ENCODE measurements at places on chromosomes 16 and 17.

GRCh38 chr16:1991135-1991551 is 1.4 kb downstream of the SYNGR3 start:
- no peak for DNase-seq

GRCh38 chr17:82583720-82584234 is 64.2 kb downstream of the FOXK2 start:
- no peak for DNase-seq

DNA sequence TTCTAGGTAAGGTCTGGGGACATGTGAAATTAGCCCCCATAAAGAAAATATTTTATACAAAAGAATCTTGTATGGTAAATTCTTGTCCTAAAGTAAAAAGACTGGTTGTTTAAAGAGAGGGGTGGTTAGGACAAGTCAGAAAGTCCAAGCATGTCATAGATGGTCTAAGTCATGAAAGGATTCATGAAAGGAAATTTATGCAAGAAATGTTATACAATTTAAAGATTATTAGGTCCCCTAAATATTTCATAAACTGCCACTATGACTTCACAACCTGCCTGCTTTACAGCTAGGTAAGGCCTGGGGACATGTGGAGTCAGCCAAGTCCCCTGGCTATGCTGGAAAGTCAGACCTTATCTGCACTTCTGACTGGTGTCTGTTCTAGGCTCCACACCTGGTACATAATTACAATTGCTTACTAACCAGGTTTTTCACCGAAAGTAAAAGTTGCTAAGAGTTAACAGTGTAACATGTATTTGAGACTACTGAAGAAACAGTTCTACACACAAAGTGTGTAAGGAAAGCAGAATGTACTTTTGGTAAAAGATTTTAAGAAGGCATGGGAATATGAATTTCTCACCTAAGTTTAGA is 17.0 kb downstream of the N4BP1 start:
- no peak for DNase-seq

- no peak for DNase-seq
Observed at GRCh38 chr17:6355196-6355595, 79.7 kb downstream of the AIPL1 start.

GRCh38 chr17:69501591-69502468 is 87.3 kb downstream of the MAP2K6 start:
- peak; percentile 89 for DNase-seq

DNA sequence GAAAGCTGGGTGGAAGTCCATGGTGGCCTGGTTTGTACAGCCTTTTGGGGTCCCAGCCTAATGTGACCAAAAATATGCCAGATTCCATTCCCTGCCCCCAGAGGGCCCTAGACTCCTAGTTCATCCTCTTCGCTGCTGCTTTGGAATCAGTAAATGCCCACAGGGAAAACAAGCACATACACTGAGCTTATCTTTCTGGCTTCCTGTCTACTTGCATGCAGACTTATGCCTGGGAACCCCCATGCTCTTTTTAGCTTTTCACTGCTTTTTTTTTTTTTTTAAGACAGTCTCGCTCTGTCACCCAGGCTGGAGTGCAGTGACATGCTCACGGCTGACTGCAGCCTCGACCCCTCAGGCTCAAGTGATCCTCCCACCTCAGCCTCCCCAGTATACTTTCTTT is 6.2 kb upstream of the CD300LG start:
- peak; percentile 28 for DNase-seq

- no peak for DNase-seq
Observed at GRCh38 chr16:89048090-89048725, 45.4 kb upstream of the ACSF3 start.

- no peak for DNase-seq
Observed at GRCh38 chr16:73019457-73020362, 28.2 kb downstream of the ZFHX3 start.

GRCh38 chr16:88967830-88968588 is 9.0 kb downstream of the CBFA2T3 start:
- DNase-seq, result no peak

GRCh38 chr16:89005201-89006035 is 28.4 kb upstream of the CBFA2T3 start:
- no peak for DNase-seq

- peak; percentile 19 for DNase-seq
Observed at GRCh38 chr17:76075364-76076145, 974 bp downstream of the GALR2 start.

DNA sequence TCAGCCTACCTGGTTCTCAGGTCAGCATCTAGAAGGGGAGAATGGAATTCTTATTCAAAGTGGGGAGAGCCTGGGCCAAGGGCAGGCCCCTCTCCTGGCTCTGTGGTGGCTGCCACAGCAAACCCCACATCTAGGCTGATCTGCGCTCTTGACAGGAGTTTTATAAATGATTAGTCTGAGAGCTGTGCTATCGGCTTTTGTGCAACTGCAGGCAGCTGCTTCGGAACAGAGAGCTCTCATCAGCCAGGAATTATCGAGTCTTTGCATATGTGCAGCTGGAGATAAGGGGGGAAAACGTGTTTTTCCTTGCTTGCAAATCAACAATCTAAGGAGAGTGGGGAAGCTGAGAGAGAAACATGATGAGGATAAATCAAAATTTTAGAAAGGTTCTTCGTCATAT is 91.7 kb downstream of the HS3ST3A1 start:
- no peak for DNase-seq

- no peak for DNase-seq
Observed at GRCh38 chr17:72192800-72193192, 72.0 kb downstream of the SOX9 start.

DNA sequence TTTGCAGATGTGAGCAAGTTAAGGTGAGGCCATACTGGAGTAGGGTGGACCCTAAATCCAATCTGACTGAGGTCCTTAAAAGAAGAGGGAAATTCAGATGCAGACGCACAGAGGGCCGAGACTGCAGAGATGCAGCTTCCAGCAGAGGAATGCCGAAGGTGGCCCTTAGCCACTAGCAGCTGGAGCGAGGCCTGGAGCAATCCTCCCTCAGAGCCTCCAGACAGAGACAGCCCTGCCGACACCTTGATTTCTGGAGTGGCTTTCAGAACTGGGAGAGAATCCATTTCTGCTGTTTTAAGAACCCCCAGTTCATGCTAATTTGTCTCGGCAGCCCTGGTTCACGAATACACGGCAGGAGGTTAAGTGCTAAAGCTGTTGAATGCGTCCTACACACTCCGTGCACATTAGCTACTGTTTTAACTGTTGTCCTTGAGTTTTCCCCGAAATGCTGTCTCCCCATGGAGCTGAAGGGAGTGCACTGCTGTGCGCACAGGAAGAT is 135.5 kb downstream of the IRF8 start:
- no peak for DNase-seq

GRCh38 chr16:19555938-19556771 is 652 bp downstream of the VPS35L start:
- DNase-seq, result no peak

DNA sequence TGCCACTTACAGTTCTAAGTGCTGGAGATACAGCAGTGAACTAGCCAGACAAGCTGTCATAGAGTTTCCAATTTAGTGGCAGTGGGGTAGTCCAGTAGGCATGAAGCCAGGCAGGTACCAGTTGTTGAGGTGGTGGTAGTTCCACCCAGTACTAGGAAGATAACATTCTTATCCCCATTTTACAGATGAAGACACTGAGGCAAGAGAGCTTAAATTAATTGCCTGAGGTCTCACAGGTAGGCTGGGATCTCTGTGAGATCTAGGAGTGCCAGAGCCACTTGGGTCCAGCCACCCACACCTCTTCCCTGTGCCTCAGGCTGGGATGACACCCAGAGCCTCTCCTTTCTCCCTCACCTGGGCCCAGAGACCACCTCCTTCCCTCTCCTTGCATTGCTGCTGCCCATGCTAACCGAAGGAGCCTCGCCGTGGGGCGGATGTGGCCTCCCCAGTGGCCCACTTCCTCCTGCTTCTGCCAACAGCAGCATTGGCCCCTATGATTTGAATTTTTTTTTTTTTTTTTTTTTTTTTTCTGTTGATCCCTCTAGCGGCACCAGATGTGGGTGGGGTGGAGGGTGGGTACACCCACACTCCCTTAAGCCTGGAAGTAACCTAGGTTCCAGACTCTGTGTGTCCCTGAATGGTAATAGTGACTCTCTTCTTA is 114.0 kb downstream of the PRKCB start:
- DNase-seq, result no peak

GRCh38 chr16:82630219-82630618 is 3.5 kb downstream of the CDH13 start:
- no peak for DNase-seq

- DNase-seq, result no peak
Observed at GRCh38 chr17:55598495-55598894, 87.2 kb upstream of the SMIM36 start.

DNA sequence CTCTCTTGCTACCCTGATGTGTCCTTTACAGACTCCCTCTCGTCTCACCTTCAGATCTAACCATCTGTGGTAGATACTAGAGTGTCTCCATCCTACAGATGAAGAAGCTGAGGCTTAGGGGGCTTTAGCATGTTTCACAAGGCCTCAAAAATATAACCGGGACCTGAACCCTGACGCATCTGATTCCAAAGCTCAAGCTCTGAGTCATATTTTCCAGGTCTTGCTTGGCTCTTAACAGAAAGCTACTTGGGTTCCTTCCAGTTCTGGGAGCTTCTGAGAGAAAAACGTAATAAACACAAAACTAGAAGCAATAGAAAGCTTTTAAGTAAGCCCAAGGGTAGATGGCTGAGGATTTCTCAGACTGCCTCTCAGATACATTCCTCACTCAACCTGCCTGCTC is 224.3 kb upstream of the EEF2KMT start:
- no peak for DNase-seq

DNA sequence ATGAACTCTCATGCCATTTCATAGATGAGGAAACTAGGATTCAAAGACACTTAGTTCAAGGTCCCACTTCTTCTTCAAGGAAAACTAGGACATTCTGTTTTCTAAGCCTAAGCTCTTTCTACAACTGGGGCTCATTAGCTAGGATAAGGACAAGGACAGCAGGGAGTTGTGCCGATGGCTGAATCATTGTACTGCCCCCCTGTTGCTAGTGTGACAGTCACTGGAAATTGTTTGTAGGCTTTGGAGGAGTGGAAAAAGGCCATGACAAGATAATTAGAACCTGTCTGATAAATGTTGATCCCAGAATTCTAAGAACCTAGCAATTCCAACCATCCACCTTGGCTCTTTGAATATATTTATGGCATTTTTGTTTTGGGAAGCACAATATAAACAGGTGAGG is 445.7 kb downstream of the CDH8 start:
- DNase-seq, result no peak

DNA sequence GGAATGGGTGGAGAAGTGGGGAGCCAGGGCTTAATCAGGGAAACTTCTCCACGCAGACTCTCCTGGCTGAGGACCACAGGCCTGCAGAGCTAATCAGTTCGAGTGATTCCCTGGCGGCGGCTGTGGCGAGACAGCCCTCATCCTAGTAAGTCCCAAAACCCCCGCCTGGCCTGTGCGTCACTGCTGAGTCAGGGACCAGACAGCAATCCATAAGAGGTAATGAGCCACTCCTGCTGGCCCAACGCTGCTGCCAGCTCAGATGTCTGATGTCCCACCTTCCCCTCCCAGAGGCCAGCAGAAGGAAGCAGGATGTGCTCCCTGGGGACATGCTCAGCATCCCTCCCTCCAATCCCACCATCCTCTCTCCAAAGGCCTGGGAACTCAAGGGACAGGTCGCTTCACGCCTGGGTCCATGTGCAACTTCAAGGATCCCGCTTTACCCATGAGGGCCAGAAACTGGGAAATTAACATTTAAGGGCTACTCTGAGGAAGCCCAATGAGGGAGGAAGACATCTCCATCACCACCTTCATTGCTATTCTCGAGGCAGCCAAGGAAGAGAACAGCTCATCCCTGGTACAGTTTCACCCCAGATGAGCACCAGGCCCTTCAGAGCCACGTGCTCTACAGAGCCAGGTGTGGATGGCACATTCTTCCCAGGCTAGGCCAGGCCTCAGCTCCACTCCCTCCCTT is 7.9 kb downstream of the ACLY start:
- no peak for DNase-seq

- DNase-seq, result no peak
Observed at GRCh38 chr17:20791626-20792025, 212.1 kb downstream of the CDRT15L2 start.

GRCh38 chr16:740459-740763 is 386 bp downstream of the CIAO3 start:
- DNase-seq, result no peak

GRCh38 chr17:4559139-4559791 is 1.1 kb downstream of the GGT6 start:
- peak; percentile 24 for DNase-seq

- DNase-seq, result no peak
Observed at GRCh38 chr17:78705071-78705470, 77.0 kb downstream of the CYTH1 start.

- DNase-seq, result no peak
Observed at GRCh38 chr16:25580041-25580440, 111.7 kb upstream of the HS3ST4 start.

GRCh38 chr16:85757341-85757822 is 6.5 kb upstream of the C16orf74 start:
- DNase-seq, result no peak

DNA sequence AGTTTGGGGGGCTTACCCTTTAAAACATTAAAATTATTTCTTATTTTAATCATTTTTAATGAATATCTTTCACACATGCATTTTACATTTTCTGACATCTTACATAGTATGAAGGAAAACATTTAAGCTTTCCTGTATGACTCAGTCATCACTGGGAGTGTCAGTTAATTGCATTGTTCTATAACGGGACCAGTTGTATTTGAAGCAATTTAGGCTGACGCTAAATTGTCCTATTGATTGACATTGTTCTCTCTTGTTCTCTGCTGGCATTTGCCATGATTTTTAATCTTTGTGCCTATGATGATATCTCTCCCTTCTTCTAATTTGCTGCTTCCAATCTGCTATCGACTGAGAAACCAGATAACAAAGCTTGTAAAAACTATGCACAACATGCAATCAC is 190.5 kb upstream of the PIRT start:
- DNase-seq, result no peak

GRCh38 chr16:7979448-7980132 is 610.7 kb downstream of the TMEM114 start:
- DNase-seq, result no peak

- no peak for DNase-seq
Observed at GRCh38 chr16:5560084-5560483, 462.5 kb upstream of the EEF2KMT start.

GRCh38 chr16:13176711-13177110 is 275.3 kb downstream of the SHISA9 start:
- DNase-seq, result no peak

- DNase-seq, result no peak
Observed at GRCh38 chr17:63276821-63277220, 169.3 kb downstream of the CYB561 start.

- no peak for DNase-seq
Observed at GRCh38 chr16:89115216-89115861, 21.7 kb downstream of the ACSF3 start.

GRCh38 chr17:55530064-55530463 is 18.8 kb upstream of the SMIM36 start:
- DNase-seq, result no peak

DNA sequence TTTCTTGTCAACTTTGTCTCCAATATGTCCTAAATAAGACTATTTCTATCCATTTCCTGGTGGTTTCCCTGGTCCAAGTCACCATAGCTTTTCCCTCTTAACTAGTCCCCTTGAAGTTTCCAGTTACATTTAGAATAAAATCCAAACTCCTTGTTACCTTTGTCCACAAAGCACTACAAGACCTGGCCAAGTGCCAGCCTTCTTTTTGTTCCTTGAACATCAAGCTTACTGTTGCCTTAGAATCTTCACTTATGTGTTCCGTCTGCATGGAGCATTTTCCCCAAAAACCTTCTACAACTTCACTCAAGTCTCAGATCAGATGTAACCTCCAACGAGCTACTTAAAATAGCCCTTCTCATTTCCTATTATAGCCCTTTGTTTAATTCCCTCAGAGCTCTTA is 101.4 kb downstream of the ITFG1 start:
- no peak for DNase-seq

Data from NCI-H1694 treated with DMSO at 0.1 percent for 48 hours (cell line).